ENCODE measurements at places on chromosomes 6 and 20. TPM values are rescaled to one million over a fixed set of nuclear protein-coding genes. Genes with fewer than 3 reads are reported as not detected.

DNA sequence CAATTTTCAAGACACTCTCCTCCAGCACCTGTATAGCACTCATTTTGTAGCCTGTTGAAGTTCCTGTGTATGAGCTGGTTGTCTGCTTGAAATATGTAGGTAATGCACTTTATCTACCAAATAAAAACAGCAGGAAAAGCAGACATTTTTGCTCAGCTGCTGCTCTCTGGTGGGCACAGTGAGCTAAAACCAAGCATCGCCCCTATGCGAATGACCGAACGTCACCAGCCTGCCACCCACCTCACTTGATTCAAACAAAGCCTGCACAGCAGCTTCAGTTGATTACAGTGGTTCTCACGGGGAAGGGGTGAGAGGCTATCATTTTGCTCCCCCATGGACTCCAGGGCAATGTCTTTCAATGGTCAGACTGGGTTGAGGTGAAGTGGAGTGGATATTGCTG lies 185.7 kb downstream of the SASH1 start:
- peaks cover 13% of the 10 kb centered on the region for H3K4me1 ChIP-seq
- H3K27me3 ChIP-seq, result no peaks in the 10 kb centered on the region
- no peak for DNase-seq
- H3K4me3 ChIP-seq, result no peak overlapping the region
- H3K36me3 ChIP-seq, result no peaks in the 10 kb centered on the region
- H3K27ac ChIP-seq, result no peak overlapping the region

Gene C6orf118
- not detected for total RNA-seq

DNA sequence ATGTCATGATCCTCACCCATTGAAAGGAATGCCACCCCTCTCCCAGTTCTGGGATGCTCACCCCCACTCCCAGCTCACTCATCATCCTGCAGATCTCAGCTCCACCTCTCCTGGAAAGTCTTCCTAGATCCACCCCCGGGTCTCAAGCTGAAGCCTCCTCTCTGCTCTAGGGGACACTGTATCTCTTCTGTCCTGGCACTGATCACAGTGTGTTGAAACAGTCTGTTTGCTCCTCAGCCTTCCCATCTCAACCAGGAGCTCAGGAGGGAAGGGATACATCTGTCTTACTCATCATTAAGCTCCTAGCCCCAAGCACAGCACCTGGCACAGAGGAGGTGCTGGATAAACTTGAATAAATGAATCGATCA lies 80.1 kb downstream of the MRPL14 start:
- H3K27ac ChIP-seq, result no peak overlapping the region
- peaks cover 4% of the 10 kb centered on the region for H3K27me3 ChIP-seq
- H3K4me3 ChIP-seq, result no peak overlapping the region

GRCh38 chr20:10603971-10604864 lies 69.6 kb downstream of the JAG1 start:
- DNase-seq, result no peak
- H3K4me1 ChIP-seq, result peaks cover 8% of the 10 kb centered on the region
- H3K27ac ChIP-seq, result no peak overlapping the region

Gene ACSS1
- total RNA-seq, result 38.3 TPM

Data from activated CD4-positive, alpha-beta memory T cell treated with anti-CD3 and anti-CD28 coated beads, Interleukin-2, amount 10 ng/mL, durations not matched to agents 7 days and 5 days (primary cell).